ENCODE measurements at places on chromosomes 5 and 9.

DNA sequence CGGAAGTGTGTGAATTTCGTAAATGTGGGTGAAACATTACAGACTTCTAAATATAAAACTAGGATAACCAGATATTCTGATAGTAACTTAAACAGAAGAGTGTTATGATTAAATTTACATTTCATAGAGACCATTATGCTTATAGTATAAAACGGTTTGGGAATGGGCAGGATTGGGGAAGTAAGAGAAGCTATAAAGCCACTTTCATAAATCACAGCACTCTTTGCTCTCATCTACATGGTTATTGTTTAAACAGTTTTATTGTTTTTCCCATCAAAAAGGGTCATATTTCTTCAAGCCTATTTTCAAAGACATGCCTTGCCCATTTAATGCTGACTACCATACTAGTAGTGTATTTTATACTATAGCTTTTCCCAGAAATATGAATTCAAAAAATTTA is 9.2 kb downstream of the ZFR start:
- DNase-seq: no peak

GRCh38 chr9:83106263-83106662 is 43.3 kb upstream of the RASEF start:
- DNase-seq: no peak

DNA sequence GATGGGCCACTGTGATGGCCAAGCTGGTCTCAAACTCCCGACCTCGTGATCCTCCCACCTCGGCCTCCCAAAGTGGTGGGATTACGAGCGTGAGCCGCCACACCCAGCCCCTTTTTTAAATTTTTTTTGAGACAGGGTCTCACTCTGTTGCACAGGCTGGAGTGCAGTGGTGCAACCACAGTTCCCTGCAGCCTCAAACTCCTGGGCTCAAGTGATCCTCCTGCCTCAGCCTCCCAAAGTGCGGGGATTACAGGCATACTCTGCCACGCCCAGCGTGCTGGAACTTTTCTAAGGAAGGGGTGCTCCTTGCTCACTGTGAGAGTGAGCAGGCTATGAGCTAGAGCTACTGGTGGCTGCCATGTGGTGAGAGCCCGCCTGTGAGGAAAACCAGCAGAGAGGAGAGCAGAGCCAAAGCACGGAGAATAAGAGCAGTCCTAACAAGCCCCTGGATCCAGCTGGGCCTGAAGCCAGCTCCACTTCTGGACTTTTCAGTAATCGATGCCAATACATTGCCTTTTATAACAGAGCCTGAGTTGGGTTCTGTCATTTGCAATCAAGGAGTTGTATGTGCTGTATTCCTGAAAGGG is 75.5 kb upstream of the UNC5A start:
- DNase-seq: no peak

DNA sequence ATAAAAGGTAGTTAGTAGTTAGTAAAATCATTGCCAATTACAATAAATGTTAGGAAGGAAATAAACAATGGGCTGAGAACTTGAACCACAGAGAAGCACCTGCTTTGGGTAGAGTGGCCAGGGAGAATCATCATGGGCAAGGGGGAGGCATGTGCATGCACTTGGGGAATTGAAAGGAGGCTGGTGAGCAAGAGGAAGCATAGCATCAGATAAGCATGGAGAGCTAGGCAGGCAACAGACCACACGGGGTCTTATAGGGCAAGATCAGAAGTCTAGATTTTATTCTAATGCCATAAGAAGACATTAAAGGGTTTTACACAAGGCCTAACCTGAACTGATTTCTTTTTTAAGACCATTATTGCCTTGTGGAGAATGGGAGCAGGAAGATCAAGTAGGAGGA is 93.4 kb downstream of the PIP5K1B start:
- no peak for DNase-seq

DNA sequence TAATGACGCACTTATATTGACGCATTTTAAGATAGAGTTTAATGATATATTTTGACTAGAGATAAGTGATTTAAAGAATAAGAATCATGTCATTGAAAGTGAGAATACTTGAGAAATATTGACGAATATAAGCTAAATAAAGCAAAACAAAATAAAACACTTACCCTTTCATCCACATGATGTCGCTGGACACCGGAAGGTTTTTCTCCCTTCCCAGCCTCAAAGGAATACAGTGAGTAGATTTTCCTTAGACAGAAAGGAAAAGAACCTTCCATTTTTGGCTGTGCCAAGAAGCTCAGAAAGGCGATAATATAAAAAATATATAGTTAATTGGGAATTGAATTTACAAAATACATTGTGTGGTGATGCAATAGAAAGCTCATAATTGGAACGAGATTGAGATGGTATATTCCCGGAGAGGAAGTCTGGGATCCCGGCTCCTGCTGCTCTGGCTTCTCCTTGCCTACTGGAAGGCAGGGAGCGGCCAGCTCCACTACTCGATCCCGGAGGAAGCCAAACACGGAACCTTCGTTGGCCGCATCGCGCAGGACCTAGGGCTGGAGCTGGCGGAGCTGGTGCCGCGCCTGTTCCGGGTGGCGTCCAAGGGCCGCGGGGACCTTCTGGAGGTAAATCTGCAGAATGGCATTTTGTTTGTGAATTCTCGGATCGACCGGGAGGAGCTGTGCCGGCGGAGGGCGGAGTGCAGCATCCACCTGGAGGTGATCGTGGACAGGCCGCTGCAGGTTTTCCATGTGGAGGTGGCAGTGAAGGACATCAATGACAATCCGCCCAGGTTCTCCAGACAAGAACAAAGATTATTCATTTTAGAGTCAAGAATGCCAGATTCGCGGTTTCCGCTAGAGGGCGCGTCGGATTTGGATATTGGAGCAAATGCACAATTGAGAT is at the start of gene PCDHA5:
Gene PCDHA5, plus strand, starts transcription at position 239 of the 906 bp plus-strand sequence.
- no peak for DNase-seq
